Esophagus squamous epithelium (tissue), 5 donors: ENCODE measurements at places on chromosomes 6 and 20. TPM values are rescaled to one million over a fixed set of nuclear protein-coding genes. Genes with fewer than 3 reads are reported as not detected.

DNA sequence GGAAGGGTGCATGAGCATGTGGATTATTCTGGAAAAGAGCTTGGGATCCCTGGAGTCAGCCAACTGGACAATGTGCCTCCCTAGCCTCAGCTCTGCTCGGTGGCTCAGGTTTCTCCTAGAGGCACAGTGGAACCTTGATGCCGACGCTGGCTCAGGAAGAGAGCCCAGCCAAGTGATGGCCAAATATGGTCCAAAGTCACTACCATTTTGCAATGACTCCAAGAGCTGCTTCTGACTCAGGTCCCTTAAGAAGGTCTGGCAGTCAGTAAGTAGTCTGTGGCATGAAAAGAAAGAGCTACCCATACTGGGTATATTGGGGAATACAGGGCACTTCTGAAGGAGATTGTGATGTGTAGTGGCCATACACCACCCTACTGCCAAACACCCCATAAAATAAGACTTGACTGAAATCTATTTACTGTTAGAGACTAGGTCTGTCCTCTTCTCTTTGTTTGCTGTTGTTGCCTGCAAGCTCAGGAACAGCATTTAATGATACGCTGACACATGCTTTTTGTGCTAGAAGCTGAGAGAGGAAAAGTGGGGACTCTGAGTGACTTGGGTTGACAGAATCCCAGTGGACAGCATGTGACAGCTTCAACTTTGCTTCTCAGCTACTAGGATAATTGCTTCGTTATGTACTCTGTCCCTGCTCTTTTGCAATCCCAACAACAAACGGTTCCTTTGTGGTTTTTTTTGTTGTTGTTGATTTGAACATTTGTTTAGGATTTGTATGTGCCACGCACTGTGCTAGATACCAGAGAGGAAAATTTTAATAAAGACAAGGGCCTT is 30.3 kb upstream of the OGFRL1 start:
- no peak for DNase-seq
- H3K27me3 ChIP-seq = no peaks in the 10 kb centered on the region
- no peaks in the 10 kb centered on the region for H3K4me1 ChIP-seq
- H3K27ac ChIP-seq = no peak overlapping the region

GRCh38 chr6:157806131-157806855 is 16.8 kb upstream of the SNX9 start:
- H3K27ac ChIP-seq = no peak overlapping the region
- no peak for DNase-seq
- H3K4me3 ChIP-seq = no peak overlapping the region
- H3K4me1 ChIP-seq = no peaks in the 10 kb centered on the region
- no peaks in the 10 kb centered on the region for H3K36me3 ChIP-seq
- no peaks in the 10 kb centered on the region for H3K27me3 ChIP-seq

DNA sequence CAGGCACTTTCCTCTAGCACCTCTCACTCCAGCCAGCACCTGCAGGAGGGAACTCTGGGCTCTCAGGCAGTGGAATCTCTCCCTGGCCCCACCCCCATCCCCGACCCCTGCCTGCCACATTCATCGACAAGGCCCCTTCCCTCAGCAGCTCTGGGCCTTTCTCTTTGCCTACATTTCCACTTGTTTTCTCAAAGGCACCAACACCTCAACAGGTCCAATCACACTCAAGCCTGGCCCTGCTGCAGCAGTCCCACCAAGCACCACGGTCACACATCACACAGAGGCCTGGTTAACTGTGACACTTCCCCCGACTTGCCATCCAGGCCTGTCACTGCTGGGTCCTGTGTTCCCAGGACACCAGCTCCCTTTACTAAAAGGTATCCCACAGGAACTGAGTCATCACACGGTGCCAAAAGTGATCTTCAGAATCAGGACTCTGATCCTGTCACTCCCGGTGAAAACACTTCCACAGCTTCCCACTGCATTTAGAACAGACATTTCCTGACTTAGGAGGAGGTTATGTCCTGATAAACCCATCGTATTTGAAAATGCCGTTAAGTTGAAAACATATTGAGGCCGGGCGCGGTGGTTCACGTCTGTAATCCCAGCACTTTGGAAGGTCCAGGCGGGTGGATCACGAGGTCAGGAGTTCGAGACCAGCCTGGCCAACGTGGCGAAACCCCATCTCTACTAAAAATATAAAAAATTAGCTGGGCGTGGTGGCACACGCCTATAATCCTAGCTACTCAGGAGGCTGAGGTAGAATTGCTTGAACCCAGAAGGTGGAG is 54.9 kb downstream of the MYH7B start:
- no peaks in the 10 kb centered on the region for H3K27me3 ChIP-seq
- no peak overlapping the region for H3K4me3 ChIP-seq
- peaks cover 100% of the 10 kb centered on the region for H3K36me3 ChIP-seq
- peaks cover 23% of the 10 kb centered on the region for H3K4me1 ChIP-seq
- no peak overlapping the region for H3K27ac ChIP-seq

GRCh38 chr20:17488916-17489600 is 42.1 kb downstream of the BFSP1 start:
- DNase-seq = no peak
- no peak overlapping the region for H3K4me3 ChIP-seq
- no peaks in the 10 kb centered on the region for H3K27me3 ChIP-seq
- H3K4me1 ChIP-seq = no peaks in the 10 kb centered on the region

OPRL1 gene
- not detected for total RNA-seq

- H3K36me3 ChIP-seq = no peaks in the 10 kb centered on the region
- H3K27ac ChIP-seq = no peak overlapping the region
- no peak for DNase-seq
- H3K27me3 ChIP-seq = no peaks in the 10 kb centered on the region
- peak overlapping the region; percentile 4 for H3K4me3 ChIP-seq
These were observed 825 bp downstream of the RIMS1 start for GRCh38 chr6:71887006-71887743.

DNA sequence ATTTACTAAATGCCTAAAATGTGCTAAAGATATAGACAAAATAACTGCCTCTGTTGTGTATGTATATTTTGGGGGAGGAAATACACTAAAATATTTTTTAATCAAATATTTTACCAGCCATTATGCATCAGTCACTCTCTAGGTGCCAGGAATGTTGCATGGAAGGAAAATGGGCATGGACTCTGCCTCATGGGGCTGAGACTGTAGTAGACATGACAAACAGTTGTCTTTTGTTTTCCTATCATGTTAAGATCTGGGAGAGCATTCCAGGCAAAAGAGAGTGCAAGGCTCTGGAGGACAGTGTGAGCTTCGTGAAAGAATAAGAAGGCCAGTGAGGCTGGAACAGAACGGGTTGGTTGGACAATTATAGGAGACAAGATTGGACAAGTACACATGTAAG is 26.5 kb downstream of the HLA-DOB start:
- no peak overlapping the region for H3K27ac ChIP-seq
- no peak for DNase-seq
- no peak overlapping the region for H3K4me3 ChIP-seq
- no peaks in the 10 kb centered on the region for H3K4me1 ChIP-seq
- H3K36me3 ChIP-seq = no peaks in the 10 kb centered on the region

DNA sequence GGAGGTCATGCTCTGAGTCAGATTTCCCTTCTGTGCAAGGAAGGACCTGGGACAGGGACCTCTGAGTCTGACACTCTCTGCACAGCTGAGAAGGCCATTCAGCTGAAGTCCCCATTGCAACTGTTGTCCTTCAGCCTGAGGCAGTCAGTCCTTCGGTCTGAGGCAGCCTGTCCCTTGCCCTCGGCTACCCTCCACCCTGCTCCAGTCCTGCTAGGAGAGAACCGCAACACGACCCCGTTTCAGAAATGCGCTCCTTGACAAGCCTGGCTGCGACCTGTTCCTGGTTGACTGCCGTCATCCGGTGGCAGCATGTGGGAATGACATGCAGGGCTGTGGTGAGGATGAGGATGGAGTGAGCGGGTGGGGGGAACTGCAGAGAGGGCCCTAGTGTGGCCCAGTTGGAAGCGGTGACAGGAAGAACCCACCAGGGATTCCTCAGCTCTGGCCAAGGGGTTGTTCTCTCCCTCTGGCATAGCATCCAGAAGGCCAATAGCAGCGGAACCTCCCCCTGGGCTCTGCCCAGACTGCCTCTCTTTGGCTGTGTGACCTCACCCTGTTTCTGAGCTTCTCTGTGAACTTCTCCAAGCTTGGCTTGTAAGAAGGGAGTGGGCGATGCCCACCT is 40.3 kb upstream of the ANGPT4 start:
- no peaks in the 10 kb centered on the region for H3K27me3 ChIP-seq
- peaks cover 6% of the 10 kb centered on the region for H3K4me1 ChIP-seq
- peak; percentile 3 for DNase-seq
- no peak overlapping the region for H3K27ac ChIP-seq
- H3K4me3 ChIP-seq = no peak overlapping the region

CGA gene
- not detected for total RNA-seq

- H3K27ac ChIP-seq = peak overlapping the region; percentile 80
- H3K27me3 ChIP-seq = no peaks in the 10 kb centered on the region
- H3K36me3 ChIP-seq = no peaks in the 10 kb centered on the region
- no peak for DNase-seq
These were observed 2.9 kb downstream of the FKBP1A start for GRCh38 chr20:1389703-1390580.

KIF25 gene
- 0.26 TPM for total RNA-seq

PSORS1C1 gene
- total RNA-seq = 1.3 TPM

NNAT gene
- 1.9 TPM for total RNA-seq

GRCh38 chr6:139926711-139927110 is 552.3 kb upstream of the CITED2 start:
- H3K27me3 ChIP-seq = no peaks in the 10 kb centered on the region
- no peak overlapping the region for H3K4me3 ChIP-seq
- no peak overlapping the region for H3K27ac ChIP-seq
- no peak for DNase-seq
- no peaks in the 10 kb centered on the region for H3K36me3 ChIP-seq
